ENCODE measurements at places on chromosomes 3 and 15. TPM values are rescaled to one million over a fixed set of nuclear protein-coding genes. Genes with fewer than 3 reads are reported as not detected.

- no peaks in the 10 kb centered on the region for H3K27me3 ChIP-seq
- no peak overlapping the region for H3K27ac ChIP-seq
- no peak for DNase-seq
Observed at GRCh38 chr3:24270744-24271143, 223.9 kb downstream of the THRB start.

GRCh38 chr3:38036906-38037305 lies 2.1 kb upstream of the DLEC1 start:
- H3K36me3 ChIP-seq = no peaks in the 10 kb centered on the region
- DNase-seq = no peak
- peaks cover 2% of the 10 kb centered on the region for H3K4me1 ChIP-seq
- H3K4me3 ChIP-seq = no peak overlapping the region
- H3K27me3 ChIP-seq = no peaks in the 10 kb centered on the region

DNA sequence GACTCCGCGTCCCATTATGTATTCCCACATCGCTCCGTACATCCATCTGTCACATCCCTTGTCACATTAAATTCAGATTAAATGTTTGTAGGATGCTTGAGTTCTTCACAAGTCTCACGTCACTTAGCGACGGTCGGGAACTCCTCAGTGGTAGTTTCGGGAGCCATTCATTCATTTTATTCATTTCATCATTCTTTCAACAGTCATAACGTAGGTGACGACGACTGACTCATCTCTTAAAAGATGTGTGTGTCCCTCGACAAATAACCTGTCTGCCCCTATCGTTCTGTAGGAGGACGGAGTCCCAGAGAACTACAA lies 272 bp upstream of the SRPRB start:
- H3K27me3 ChIP-seq = no peaks in the 10 kb centered on the region
- DNase-seq = no peak
- H3K36me3 ChIP-seq = no peaks in the 10 kb centered on the region
- H3K27ac ChIP-seq = no peak overlapping the region
- peak overlapping the region; percentile 57 for H3K4me3 ChIP-seq

- no peaks in the 10 kb centered on the region for H3K4me1 ChIP-seq
- H3K36me3 ChIP-seq = no peaks in the 10 kb centered on the region
- no peaks in the 10 kb centered on the region for H3K27me3 ChIP-seq
- H3K4me3 ChIP-seq = no peak overlapping the region
- no peak overlapping the region for H3K27ac ChIP-seq
Observed at GRCh38 chr3:60081381-60082095, 1031.7 kb upstream of the CFAP20DC start.

DNA sequence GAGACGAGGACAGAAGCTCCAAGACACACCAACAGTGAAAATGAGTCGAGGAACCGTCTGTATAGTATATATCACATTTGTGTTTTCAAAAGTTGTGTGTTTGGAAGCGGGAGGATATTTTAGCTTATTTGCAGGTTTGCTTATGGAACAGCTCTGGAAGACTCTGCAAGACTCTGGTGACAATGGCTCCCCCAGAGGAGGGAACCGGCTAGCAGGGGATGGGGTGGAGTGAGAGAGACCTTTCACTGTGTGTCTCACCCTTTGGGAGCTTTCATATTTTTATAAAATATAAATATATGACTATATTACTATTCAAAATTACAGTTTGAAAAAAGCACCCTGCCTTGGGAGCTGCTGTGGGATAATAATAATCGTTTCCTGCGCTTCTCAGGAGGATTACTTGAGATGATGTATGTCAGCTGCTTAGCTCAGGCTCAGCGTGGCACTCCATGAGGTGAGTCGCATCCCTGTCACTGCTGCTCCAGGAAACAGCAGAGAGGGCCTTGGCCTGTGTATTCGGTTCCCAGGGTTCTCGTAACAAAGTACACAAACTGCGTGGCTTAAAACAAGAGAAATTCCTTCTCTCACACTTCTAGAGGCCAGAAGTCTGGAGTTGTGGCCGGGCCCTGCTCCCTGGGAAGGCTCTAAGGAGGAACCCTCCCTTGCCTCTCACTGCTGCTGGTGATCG lies 183.9 kb downstream of the FAM43A start:
- no peak overlapping the region for H3K4me3 ChIP-seq
- H3K36me3 ChIP-seq = no peaks in the 10 kb centered on the region
- no peaks in the 10 kb centered on the region for H3K27me3 ChIP-seq

DPH3 gene
- 15.5 TPM for total RNA-seq

- no peak overlapping the region for H3K27ac ChIP-seq
- no peak for DNase-seq
- H3K4me1 ChIP-seq = peaks cover 8% of the 10 kb centered on the region
- H3K36me3 ChIP-seq = no peaks in the 10 kb centered on the region
Observed at GRCh38 chr15:74428442-74428787, 5.3 kb downstream of the SEMA7A start.

DNA sequence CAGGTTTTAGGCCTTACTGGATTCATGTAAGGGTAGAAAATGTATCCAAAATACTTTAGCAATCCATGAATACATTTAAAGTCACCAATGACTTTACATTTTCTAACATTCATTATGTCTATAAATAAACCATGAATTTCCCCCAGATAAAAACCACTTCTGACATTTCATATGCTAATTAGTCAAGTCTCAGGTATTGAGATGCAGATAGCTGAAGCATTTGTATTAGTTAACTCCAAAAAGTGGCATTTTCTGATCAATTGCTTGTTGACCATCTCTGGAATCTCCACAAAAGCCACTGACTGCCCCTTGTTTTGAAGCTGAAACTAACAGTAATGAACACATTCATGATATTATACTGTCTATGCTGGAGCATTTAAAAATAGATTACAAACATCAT lies 68.4 kb upstream of the RAP2B start:
- no peak overlapping the region for H3K27ac ChIP-seq
- H3K27me3 ChIP-seq = no peaks in the 10 kb centered on the region
- DNase-seq = no peak

DNA sequence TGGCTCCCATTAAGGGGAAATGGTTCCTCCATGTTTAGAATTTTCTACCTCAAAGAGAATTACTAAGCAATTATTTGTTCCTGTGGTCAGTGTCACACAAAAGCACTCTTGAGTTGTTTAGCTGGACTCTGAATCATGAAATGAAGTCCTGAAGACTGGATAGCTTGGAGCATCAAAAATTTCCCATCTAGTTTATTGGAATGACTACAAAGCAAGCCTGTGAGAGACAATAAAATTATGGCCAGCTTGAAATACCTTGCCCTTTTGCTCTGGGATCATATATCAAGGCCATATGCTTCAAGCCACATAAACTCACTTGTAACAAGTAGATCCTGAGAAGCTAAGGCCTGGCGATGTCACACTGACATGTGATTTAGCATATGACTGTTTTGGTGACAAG lies 292.3 kb downstream of the TIGIT start:
- H3K36me3 ChIP-seq = no peaks in the 10 kb centered on the region
- H3K4me3 ChIP-seq = no peak overlapping the region
- H3K4me1 ChIP-seq = no peaks in the 10 kb centered on the region
- no peak for DNase-seq
- H3K27me3 ChIP-seq = no peaks in the 10 kb centered on the region
- H3K27ac ChIP-seq = no peak overlapping the region

DNA sequence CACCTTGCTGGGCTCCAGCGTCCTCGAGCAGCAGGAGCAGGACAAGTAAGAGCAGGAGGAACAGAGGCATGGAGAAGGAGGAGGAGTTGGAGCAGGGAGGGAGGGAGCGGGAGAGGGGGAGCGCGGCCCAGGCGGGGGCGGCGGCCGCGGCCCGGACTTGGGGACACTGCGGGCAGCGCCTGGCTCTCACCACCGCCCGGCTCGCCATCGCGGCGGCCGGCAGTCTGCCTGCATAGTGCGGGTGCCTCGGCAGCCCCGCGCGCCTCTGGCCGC lies 440 bp downstream of the DCBLD2 start:
- H3K36me3 ChIP-seq = no peaks in the 10 kb centered on the region
- peak overlapping the region; percentile 99 for H3K4me3 ChIP-seq
- H3K27ac ChIP-seq = peak overlapping the region; percentile 57
- H3K4me1 ChIP-seq = peaks cover 1% of the 10 kb centered on the region
- DNase-seq = peak; percentile 58

- no peaks in the 10 kb centered on the region for H3K27me3 ChIP-seq
- no peak for DNase-seq
- no peak overlapping the region for H3K27ac ChIP-seq
- H3K4me1 ChIP-seq = no peaks in the 10 kb centered on the region
- no peaks in the 10 kb centered on the region for H3K36me3 ChIP-seq
Observed at GRCh38 chr3:112466020-112466419, 33.3 kb downstream of the BTLA start.

GRCh38 chr3:23913182-23913581 lies 3.6 kb downstream of the NKIRAS1 start:
- no peak for DNase-seq
- H3K4me1 ChIP-seq = peaks cover 4% of the 10 kb centered on the region
- no peak overlapping the region for H3K27ac ChIP-seq

- H3K27ac ChIP-seq = no peak overlapping the region
- H3K4me3 ChIP-seq = no peak overlapping the region
- H3K27me3 ChIP-seq = no peaks in the 10 kb centered on the region
- no peaks in the 10 kb centered on the region for H3K36me3 ChIP-seq
- no peak for DNase-seq
Observed at GRCh38 chr3:68256635-68257223, 602.3 kb upstream of the SUCLG2 start.

DNA sequence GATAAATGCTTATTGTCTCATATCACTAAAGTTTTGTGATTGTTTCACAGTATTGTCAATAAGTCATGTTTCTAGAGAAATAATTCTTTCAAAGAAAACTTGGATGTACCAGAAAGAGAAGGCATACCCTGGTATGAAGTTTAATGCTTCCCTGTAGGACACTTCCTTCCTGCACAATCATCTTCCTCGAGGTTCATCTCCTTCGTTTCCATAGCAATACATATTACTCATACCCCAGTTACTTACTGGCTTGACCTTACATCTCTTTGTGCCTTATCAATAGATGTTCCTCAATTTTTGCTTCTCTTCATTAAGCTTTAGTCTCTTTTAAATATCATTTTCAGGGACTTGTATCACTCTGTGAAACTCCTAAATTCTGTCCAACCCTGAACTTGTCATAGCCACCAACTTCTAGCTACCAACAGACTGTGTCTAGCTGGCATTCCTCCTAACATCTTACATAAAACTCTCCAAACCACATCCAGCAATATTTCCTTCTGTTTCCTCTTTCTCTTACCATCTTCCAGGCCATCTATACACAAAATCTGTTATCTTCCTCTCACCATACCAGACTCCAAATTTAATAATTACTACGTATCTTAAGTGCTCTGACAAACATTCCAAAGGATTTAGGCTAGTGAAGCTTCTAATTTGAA lies 134.3 kb downstream of the GADL1 start:
- H3K4me3 ChIP-seq = no peak overlapping the region
- no peak for DNase-seq
- no peaks in the 10 kb centered on the region for H3K27me3 ChIP-seq

DNA sequence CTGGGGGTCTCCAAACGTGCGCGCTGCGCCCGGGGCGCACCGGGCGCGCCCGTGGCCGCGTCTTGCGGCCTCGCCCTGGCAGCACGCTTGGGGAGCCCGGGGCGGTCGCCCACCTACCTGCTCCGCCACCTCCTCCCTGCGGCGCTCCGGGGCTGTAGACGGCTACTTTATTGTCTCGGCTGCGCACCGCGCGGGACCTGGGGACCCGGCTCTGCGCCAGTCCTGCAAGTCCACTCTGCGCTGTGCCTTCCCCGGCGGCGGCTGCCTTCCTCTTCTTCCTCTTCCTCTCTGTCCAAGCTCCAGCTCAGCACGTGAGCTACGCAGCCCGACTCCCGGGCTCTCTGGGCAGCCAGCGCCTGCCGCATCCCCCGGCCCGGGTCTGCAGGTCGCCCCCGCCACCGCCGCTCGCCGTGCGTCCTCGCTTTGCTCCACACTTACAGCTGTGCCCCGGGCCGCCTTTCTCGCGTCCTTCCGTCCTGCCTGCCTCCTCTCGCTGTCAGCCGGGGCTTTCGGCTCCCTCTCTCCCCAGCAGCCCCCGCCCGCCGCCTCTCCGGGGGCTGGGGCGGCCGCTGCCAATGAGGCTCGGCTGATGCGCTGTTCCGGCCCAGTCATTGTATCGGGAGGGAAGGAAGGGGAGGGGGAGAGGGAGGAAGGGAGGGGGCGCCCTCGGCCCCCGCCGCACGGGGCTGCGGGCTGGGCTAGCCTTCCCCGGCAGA lies 156.4 kb upstream of the FRMD4B start:
- no peaks in the 10 kb centered on the region for H3K27me3 ChIP-seq
- peak overlapping the region; percentile 24 for H3K4me3 ChIP-seq
- DNase-seq = peak; percentile 21
- H3K27ac ChIP-seq = no peak overlapping the region
- no peaks in the 10 kb centered on the region for H3K4me1 ChIP-seq

GRCh38 chr15:76065245-76065644 lies 5.5 kb downstream of the TMEM266 start:
- H3K27me3 ChIP-seq = no peaks in the 10 kb centered on the region
- peaks cover 1% of the 10 kb centered on the region for H3K4me1 ChIP-seq
- H3K36me3 ChIP-seq = no peaks in the 10 kb centered on the region
- no peak overlapping the region for H3K27ac ChIP-seq
- no peak for DNase-seq

- H3K4me3 ChIP-seq = no peak overlapping the region
- no peak for DNase-seq
- H3K27me3 ChIP-seq = no peaks in the 10 kb centered on the region
- no peaks in the 10 kb centered on the region for H3K4me1 ChIP-seq
- H3K36me3 ChIP-seq = no peaks in the 10 kb centered on the region
- no peak overlapping the region for H3K27ac ChIP-seq
Observed at GRCh38 chr3:28840976-28841376, 439.9 kb upstream of the RBMS3 start.

DNA sequence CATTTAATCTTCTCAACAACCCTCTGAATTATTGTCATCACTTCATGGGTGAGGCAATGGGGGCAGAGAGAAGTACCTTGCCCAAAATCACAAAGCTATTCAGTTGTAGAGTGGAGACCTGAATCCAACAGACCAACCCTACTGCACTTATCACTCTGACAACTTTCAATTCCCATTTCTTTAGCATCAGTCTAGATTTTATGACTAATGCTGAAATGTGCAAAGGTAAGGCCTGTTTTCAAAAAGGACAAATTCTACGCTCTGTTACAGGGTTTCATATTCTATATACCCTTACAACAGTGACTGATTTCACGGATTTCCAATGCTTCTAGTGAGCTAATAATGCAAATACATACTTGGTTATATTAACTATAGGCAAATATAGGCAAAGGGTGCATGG lies 286.0 kb downstream of the ADAMTS17 start:
- DNase-seq = no peak
- no peaks in the 10 kb centered on the region for H3K27me3 ChIP-seq
- no peak overlapping the region for H3K27ac ChIP-seq
- H3K4me3 ChIP-seq = no peak overlapping the region
